Glomerular endothelial cell (primary cell): ENCODE measurements at places on chromosomes 5 and 9. TPM values are rescaled to one million over a fixed set of nuclear protein-coding genes. Genes with fewer than 3 reads are reported as not detected.

DNA sequence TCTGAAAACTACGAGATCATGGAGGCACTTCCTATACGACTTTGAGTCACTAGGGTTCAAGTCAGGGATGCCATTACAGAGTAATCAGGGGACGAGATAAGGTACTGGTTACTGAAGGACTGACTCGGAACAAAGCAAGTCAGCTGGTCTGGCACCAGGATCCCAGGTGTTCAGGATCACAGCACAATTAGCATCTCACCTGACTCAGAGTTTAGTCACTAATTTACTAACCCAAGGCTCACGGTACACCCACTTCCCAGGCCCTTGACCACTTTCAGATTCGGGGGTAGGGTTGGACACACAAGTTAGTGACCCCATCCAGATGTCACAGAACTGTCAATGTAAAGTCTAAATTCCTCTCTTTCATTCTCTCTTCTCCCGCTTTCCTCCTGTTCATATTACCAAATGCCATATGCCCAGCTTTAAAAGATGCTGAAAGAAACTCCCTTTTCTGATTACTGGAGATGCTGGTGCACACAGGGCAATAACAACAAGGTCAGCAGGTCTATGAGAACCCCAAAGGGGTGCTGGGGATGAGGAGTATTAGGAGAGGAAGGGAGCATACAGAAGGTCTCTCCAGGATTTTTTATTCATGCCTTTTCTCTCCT lies 657.8 kb downstream of the TLE1 start:
- no peak for DNase-seq

DNA sequence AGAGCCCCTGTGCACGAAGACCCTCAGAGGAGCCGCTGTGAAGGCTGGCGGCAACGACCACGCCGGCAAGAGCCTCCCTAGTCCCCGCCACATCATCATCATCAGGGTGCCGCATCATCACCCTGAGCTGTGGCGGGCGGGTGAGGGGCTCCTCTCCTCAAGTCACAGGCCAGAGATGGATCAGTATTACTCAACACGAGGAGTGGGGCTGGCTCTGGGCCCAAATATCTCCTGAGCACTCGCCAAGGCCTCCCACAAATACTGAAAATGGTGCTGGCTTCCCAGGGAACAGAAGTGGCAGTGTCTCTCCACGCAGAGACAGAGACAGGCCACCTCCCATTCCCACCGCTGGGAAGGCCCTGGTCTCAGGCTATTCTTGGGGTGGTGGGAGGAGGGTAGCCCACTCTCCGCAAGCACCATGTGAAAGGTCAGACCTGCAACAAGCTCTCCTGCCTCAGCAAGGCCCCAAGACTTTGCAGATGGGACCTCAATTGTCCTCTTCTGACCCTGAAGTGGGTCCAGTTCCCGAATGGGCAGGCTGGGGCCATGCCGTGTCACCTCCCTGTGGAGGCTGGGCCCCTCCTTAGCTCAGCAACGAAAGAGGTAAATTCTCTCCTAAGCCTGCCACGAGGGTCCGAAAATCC lies 39.3 kb upstream of the ZNF354A start:
- no peak for DNase-seq

The NKD2 gene
- total RNA-seq, result 2.2 TPM in 1 of 2 replicates, not detected in the other

DNA sequence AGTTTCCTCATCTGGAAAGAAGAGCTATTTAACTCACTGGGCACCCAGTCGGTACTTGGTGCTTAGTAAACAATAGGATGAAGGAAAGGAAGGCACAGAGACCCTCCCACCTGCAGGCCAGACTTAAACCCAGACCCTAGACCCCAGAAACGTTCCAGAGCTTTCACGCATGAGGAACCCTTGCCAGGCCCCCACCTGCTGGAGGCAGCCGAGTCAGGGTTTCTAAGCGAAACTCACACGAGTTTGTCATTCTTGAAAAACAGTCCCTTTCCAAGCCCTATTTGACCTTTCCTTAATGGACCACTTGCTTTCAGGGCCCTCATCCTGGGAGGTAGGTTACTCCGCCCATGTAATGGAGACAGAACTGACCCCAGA lies 30.6 kb downstream of the NDUFA8 start:
- no peak for DNase-seq

- DNase-seq, result no peak
These were observed 122.3 kb upstream of the PITX1 start for GRCh38 chr5:135156337-135156714.

DNA sequence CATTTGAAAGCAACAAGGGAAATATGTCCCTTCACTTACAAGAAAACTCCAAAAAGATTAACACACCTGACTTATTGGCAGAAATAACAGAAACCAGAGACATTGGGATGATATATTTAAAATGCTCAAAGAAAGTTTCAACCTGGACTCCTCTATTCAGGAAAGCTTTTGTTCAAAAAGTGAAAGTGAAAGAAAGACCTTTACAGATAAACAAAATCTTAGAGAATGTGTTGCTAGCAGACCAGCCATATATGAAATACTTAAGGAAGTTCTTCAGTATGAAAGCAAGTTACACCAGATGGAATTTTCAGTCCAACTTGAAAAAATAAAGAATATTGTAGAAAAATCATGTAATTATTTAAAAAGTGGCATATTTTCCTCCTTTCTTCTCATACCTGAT lies 1075.1 kb downstream of the NR2F1-AS1 start:
- no peak for DNase-seq

DNA sequence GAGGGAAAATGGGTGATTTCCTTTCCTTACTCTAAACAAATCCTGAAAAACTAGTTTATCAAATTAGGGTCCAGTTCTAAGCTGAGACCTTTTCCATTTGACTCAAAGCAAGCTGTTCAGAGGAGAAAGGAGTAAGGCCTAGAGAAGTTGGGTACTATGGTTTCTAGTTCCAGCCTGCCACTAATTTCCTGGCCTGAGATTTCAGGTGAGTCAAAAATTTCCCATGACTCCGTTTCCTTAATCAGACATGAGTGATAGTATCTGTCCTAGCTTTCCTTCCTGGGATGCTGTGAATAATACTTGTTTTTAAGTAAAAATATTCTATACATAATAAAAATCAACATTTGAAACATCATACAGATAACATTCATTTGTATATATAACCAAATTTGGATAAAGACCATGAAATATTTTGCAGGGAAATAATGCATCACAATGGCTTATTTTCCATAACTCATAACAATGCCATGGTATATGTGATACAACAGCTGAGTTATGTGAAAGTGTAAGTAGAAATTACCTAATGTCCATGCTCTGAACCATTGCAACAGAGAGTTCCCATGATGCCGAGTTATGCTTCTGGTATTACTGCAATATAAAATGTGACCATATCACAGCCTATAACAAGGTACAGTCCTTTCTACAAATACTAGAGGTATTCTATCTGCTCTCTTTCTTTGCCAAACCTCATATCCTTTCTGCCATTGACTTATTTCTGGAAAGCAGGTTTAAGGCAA lies 142.7 kb downstream of the MLLT3 start:
- DNase-seq, result no peak

The PPP3R2 gene
- total RNA-seq, result not detected in 2 replicates

The SPATA6L gene
- total RNA-seq, result 3.8 and 4.0 TPM in 2 replicates

DNA sequence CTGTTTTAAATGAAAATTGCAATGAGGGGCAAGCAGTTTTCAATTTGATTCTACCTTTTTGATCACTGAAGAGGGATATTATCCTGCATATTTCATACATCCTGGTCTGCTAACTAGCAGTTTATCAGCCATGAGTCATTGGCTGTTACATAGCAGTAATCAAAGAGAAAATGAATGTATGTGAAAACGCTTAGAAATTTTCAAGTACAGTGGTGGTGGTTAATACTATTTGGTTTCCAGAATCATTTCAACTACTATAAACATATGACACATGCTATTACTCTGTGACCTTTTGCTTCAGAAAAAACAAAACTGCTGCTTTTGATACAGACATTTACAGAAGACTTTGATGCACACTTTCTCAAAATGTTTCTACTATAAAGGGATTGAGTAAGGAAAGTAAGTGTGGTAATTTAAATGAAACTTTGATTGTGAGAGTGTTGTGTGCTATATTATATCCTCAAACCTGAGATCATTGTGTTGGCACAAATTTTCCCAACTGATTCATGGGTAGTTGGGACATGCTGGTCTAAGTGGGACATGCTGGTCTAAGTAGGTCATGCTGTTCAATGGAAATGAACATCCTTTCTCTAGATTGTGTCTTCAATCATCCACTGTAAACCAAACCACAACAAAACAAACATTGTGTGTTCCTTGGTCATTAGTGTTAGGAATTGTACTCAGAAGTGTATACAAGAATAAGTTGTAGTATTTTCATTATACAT lies 5.1 kb downstream of the RNF14 start:
- DNase-seq, result no peak
